ENCODE measurements at places on chromosomes 6 and 20. TPM values are rescaled to one million over a fixed set of nuclear protein-coding genes. Genes with fewer than 3 reads are reported as not detected.

GRCh38 chr20:59421920-59422637 is 121.7 kb downstream of the EDN3 start:
- no peak for DNase-seq

- no peak for DNase-seq
These were observed 181.0 kb downstream of the JARID2 start for GRCh38 chr6:15426901-15427300.

Gene ASIP
- polyA plus RNA-seq: 0.28 TPM

Gene SIRPD
- polyA plus RNA-seq: not detected

All from right renal cortex interstitium (tissue), 3 donors.